Psoas muscle (tissue), 8 donors: ENCODE measurements at places on chromosomes 4 and X.

DNA sequence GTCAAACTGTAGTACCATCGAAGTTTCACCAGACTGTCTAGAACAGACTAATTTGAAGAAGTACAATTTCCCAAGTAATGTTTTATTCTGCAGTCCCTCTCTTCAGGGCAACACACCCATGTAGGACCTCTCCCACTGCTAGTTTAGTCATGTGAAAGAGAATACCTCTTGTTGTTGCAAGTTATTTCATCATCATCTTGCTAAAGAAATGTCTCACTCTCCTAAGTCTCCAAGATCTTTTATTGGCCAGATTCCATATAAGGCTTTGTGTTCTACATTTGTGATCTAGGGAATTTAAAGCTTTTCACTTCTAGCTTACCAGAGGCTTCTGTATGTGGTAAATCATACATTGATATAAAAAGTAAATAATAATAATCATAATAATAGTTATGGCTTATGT is 745.3 kb upstream of the MAGEB2 start:
- no peak for DNase-seq

DNA sequence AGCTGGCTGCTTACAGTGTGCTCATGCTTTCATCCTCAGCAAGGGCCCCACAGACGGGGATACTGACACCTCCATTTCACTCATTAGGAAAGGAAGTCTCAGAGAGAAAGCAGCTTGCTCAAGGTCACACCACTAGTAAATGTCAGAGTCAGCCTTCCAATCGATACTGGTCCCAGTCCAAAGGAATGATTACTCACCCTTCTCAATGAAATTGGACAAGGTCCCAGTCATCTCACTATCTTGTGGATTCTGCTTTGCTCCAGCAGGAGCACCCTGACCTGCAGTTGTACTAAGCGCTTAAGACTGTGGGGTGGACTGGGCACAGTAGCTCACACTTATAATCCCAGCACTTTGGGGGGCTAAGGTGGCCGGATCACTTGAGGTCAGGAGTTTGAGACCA is 132.2 kb upstream of the SLC34A2 start:
- no peak for DNase-seq

- no peak for DNase-seq
Observed at GRCh38 chr4:173463816-173464215, 64.9 kb upstream of the SCRG1 start.

- no peak for DNase-seq
Observed at GRCh38 chr4:67874986-67875385, 8.8 kb downstream of the TMPRSS11D start.

DNA sequence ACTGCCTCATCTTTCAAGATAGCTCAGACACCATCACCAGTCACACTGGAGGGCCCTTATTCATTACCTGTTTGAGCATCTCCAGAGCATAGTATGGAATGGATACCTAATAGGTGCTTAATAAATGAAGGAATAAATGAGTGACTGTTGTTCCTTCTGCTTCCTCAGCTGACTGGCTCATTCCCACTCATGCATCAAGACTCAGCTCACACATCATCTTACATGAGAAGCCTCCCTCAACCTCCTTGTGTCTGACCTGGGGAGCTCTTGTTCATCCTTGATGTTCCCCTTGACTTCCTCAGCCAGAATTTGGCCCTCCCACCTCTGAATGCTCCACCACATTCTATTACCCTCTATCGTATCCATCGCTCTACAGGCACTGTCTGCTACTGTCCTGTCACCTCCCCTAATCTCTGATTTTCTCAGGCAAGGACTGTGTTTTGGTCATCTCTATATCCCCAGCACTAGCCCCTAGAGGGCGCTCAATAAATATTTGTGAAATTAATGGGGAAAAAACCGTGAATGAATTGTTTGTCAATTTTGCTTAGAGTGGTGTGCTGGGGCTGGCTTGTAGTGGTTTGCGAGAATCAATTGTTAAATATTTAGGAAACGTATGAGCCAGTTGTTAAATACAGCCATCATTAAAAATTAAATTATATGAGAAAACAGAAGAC is 88.3 kb downstream of the NHSL2 start:
- DNase-seq: no peak

DNA sequence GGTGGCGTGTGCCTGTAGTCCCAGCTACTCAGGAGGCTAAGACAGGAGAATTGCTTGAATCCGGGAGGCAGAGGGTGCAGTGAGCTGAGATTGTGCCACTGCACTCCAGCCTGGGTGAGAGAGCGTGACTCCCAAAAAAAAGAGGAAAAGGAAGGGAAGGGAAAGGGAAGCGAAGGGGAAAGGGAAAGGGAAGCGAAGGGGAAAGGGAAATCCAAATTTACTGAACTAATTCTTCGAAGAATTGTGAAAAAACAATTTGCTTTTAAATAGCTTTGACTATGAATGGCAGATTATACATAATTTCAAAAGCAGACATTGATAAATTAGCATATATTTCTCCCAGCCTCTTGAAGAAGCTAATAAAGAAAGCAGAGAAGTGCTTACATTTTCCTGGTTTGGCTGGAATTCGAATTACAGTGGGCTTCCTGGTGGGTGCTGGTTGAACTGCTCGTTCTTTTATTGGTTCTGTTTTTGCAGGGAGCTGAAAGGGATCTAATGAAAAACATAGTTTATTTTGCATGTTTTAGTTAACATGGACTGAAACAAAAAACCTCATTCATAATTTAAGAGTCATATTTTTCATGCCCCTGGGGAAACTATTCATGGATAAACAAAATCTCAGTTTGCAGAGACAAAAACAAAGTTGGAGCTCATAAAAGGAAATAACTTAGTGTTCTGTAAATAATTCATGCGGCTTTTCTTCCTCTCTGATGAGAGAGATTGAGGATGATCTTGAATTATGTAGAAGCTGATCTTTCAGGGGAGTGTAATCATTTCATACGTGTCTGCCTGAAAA is 66.0 kb downstream of the RPS3A start:
- no peak for DNase-seq

DNA sequence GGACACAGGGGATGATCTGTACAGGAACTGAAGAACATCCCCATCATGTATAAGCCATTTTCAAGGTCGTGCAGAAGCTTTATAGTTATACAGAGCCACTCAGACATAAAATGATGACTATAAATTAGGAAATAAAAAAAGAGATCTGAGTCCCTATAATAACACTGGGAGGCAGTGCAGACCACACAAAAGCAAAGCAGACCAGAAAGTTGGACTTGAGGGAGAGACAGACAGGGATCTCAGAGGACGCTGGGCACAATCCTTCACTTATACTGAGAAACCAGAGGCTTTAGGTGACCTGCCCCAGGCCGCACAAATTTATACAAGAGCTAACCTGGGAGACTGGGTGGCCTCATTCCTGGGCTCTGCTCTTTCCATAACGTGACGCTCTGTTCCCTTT is 70.5 kb downstream of the HADH start:
- no peak for DNase-seq

DNA sequence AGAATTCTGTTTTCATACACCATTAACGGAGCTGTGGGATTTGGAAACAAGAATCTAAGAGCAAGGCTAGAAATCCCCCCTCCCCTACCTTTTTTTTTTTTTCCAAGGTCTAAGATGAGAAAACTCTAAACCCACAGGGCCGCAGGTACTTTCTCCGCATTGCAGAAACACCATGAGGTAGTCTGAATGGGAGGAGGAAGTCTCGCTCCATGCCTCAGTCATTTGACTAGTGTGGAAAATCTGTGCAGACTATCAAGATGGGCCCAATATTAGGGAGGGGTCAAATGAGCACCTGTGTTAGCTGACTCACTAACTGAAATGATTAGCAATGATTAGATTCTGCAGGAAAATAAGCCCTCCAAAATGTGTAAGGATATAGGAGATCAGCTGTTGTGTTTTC is 40.9 kb upstream of the MAP3K15 start:
- DNase-seq: no peak

DNA sequence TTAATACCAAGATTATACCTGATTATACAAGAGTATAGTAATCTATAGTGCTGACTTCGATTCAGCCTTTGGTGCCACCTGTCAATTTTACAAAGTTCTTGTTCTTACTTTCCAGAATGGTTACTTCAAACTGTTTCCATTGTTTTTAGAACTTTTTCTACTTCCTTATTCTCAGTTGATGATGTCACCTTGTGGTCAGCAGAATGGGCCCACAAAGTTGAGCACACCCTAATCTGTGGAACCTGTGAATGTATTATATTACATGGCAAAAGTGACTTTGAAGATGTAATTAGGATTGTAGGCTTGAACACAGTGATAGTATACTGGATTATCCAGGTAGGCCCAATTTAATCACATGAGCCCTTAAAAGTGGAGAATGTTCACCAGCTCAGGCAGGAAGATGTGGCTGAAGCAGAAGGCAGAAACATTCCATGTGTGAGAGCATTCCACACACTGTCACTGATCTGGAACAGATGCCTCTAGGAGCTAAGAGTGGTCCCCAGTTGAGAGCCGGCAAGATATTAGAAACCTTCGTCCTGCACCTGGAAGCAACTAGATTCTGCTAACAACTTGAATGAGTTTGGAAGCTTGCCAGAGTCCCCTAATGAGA is 6.3 kb upstream of the SGMS2 start:
- DNase-seq: no peak

DNA sequence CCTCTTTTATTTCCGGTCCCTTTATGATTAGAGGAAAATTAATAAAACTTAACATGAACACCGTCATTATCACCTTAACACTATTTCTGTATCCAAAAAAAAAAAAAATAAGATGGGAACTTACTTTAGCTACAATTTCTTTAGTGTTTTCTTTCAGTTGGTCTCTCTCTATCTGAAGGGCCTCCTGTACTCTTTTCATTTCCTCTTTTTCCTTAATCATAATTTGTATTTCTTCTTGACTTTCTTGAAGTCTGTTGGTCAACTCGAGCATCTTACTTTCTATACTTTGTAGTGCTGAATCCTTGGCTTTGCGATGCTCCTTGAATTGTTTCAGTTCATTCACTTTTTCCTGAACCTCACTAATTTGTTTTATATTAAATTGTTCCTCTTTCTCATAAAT is 45.3 kb upstream of the BDH2 start:
- no peak for DNase-seq

GRCh38 chr4:30256116-30256832 is 463.9 kb upstream of the PCDH7 start:
- DNase-seq: no peak

DNA sequence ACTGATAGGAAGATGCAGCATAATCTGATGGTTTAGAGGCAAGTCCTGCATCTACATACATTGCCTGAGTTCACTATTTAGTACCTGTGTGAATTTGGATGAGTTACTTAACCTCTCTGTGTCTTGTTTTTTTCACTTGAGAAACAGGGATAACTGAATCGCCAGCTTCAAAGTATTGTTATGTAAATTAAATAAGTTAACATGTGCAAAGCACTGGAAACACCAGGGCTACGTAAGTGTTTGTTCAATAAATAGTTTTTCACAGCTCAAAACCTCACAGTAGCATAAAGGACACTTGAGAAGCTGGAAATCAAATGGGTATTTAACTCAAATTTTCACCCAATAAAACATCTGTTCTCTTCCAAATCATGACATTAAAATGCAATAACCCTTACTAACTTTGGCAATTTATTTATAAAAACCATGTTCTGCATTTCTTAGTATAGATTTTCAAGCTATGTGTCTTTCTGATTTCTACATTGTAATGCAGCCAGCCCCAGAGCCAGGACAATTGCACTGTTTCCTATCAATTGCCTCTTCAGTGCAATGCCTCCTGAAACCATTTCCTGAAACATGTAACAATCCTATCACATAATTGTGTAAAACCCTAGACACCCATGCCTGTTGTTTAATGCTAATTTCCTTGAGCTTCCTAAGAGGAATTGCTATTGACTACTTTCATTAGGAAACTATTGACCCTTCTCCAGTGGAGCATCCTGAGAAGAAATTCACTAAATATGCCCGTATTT is 177.1 kb downstream of the UNC5C start:
- DNase-seq: no peak

DNA sequence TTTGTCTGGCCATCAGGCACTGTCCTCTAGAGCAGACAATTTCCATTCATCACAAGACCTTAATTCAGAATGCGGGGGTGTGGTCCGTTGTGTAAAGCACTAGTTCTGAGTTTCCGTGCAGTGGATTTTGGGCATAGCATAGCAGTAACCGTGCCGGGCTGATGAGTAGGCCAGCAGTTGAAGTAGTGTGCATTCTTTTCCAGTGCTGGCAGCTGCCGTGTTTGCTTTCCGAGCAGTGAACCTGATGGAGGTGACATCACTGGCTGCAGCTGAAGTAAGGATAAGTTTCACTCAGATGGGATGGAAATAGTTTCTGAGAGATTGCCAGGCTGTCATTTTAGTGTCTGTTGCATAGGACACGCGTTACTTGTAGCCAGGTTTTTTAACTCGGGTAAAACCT is 107.0 kb upstream of the STIM2 start:
- peak; percentile 80 for DNase-seq

DNA sequence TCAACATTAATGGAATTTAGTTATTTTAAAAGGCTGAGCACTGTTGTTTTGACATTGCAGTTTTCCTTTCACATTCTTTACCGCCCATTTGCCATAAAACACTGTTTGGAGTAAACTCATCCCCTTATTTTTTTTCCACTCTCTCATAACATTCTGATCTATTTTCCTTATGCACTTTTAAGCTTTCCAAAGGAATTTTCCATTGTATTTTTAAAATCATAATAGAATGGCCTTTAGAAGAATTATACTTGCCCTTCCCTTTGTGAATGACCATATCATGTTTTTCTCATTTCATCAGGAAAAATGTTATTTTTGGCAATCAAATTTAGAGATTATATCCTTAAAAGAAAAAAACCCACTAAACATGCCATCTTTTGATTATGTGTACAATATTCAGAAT is 1074.2 kb downstream of the STIM2 start:
- no peak for DNase-seq

- DNase-seq: no peak
Observed at GRCh38 chr4:156656896-156657295, 314.7 kb downstream of the PDGFC start.

- DNase-seq: no peak
Observed at GRCh38 chr4:185879666-185880312, 67.8 kb upstream of the SORBS2 start.

DNA sequence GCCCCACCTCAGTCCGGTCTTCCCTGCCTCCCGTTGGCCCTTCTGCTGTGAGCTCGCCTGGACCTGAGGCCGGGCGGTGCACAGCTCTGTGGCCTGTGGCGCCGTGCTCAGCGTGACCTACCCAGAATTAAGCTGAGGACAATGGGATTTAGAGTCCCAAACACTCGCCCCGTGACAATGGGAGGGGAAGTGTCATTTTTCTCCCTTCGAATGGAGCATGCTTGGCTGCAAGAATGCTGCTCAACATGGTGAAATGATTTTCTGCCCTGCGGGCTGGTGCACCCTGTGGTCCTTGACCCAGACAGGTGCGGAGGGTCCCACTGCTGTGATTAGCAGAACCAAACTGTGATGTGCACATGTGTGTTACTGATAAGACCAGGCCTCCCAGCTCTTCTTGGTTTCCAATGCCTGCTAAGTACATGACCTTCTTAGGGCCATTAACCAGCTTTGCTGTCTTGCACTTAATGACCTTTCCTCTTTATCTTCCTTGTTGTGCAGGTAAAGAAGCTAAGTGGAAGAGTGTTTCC is 772 bp downstream of the EOLA1 start:
- no peak for DNase-seq

- no peak for DNase-seq
Observed at GRCh38 chr4:1655081-1655480, 29.0 kb downstream of the FAM53A start.

GRCh38 chr4:153521999-153522801 is 56.0 kb downstream of the TMEM131L start:
- DNase-seq: no peak
